ENCODE measurements at places on chromosomes 12 and 14.

- H3K4me3 ChIP-seq: no peak overlapping the region
- no peaks in the 10 kb centered on the region for H3K4me1 ChIP-seq
- no peaks in the 10 kb centered on the region for H3K27me3 ChIP-seq
- H3K27ac ChIP-seq: no peak overlapping the region
- no peak for DNase-seq
- H3K36me3 ChIP-seq: no peaks in the 10 kb centered on the region
These were observed 362.1 kb upstream of the STXBP6 start for GRCh38 chr14:25411781-25412757.

DNA sequence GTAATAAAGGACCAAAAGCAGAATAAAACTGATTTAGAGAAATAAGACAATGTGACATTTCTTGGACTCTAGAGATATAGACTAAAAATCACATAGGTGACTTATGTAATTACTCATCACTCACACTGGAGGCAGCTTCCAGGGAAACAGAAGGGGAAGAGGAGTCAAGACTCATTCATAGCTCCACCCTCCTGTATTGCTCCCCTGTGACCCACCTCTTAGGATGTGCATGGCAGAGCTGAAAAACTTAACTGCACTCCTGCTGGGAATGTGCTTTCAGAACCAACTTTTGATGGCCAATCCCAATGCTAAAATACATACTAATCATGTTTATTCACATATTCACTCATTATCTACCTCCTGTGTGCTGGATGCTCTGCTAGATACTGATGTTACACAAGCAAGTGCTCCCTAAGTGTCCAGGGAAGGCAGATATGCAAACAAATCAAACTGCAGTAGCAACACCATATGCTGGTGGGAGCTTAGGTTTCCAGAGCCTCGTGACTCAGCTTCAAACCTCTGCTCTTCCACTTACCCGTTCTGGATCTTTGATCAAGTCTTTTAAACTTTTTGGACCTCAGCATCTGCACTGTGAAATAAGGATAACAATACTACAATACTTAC, 316.1 kb downstream of the GALC start:
- H3K4me1 ChIP-seq: no peaks in the 10 kb centered on the region
- H3K36me3 ChIP-seq: no peaks in the 10 kb centered on the region
- no peaks in the 10 kb centered on the region for H3K27me3 ChIP-seq
- no peak for DNase-seq
- H3K4me3 ChIP-seq: no peak overlapping the region
- no peak overlapping the region for H3K27ac ChIP-seq

DNA sequence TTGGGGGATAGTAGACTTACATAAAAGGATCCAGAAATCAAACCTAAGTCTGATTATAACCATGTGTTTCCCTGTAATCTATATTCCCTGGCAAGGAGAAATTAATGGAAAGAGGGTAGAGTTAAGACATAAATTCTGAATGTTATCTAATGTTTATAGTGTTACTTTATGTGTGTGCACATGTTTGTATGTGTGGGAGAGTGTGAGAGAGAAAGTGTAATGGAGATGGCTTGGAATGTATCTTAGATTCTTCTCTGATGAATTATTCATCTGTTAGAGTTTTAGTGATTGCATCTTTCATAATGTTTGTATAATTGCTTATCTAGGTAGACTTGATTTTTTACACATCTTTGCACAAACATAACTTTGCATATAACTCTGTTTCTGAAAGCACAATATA, 490.9 kb downstream of the FLRT2 start:
- DNase-seq: no peak
- no peak overlapping the region for H3K27ac ChIP-seq
- no peaks in the 10 kb centered on the region for H3K4me1 ChIP-seq

DNA sequence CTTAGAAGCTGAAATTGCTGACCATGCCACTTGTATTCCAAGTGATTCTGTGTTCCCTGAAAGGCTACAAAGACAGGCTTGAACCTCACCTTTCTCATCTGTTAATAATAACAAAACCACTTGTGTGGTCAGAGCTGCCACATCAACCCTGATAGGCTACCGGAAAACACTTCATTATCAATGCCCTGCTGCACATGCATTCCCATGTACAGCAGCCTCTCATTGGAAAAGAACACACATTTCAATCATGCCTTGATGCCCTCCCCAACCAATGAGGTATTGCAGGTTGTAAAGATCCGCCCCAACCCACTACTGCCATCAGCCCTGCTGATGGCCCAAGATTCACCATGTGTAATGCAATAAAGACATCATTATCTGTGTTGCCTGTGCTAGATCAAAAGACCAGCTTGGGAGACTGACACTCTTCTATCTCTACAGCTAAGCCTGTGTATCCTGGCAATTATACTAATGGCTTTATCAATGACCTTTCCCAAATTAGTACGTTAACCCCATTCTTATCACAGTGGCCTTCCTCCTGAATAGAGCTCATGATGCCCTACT, 2.8 kb downstream of the GPR19 start:
- DNase-seq: no peak
- H3K27me3 ChIP-seq: no peaks in the 10 kb centered on the region
- no peaks in the 10 kb centered on the region for H3K4me1 ChIP-seq
- no peak overlapping the region for H3K27ac ChIP-seq

GRCh38 chr12:123078120-123078465, 72.8 kb downstream of the PITPNM2 start:
- no peak overlapping the region for H3K4me3 ChIP-seq
- DNase-seq: no peak
- H3K36me3 ChIP-seq: no peaks in the 10 kb centered on the region
- H3K27ac ChIP-seq: no peak overlapping the region
- H3K4me1 ChIP-seq: peaks cover 4% of the 10 kb centered on the region

- no peaks in the 10 kb centered on the region for H3K36me3 ChIP-seq
- peak overlapping the region; percentile 38 for H3K4me3 ChIP-seq
- no peaks in the 10 kb centered on the region for H3K27me3 ChIP-seq
- no peak overlapping the region for H3K27ac ChIP-seq
- DNase-seq: no peak
These were observed 641 bp downstream of the LRRC43 start for GRCh38 chr12:122183588-122183940.

DNA sequence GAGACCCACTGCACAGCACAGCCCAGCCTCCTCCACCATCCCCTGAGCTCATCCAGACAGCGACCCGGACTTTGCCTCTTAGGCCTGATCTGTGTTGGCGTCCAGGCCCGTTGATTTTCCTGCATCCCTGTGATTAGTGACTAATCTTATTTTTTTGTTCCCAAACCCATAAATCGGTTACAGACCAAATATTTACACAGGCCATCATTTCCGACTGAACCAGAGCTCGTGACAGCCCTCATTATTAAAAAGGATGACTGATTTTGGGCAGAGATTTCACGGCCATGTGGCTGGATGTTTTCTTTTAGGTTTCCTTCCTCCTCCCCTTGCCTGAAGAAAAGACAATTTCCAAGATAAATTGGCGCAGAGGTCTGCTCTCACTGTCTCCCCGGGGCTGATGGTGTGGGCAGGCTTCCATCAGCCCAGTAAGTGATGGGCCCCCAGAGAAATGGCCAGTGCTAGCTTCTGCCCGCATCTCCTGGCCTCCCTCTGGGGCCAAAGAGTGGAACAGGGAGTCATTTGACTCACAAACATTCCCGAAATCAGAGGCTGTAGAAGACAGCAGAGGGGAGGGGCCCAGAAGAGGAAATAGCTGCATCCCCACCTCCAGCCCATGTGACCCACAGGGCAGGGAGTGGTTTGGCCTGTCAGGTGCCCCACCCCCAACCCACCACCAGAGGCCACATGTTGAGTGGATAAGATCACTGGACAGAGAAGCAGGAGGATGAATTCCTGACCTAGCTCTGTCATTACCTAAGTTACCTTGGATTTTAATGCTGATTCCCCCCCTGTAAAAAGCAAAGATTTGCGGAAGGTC, 283.5 kb downstream of the KSR2 start:
- H3K36me3 ChIP-seq: no peaks in the 10 kb centered on the region
- H3K4me1 ChIP-seq: peaks cover 6% of the 10 kb centered on the region
- DNase-seq: peak; percentile 80
- H3K4me3 ChIP-seq: no peak overlapping the region
- H3K27ac ChIP-seq: peak overlapping the region; percentile 34
